Hepatic stellate cell (primary cell): ENCODE measurements at places on chromosomes 7 and 10.

- no peak for DNase-seq
Measured at GRCh38 chr10:29244978-29245377, 43.9 kb upstream of the LYZL1 start.

GRCh38 chr7:6628045-6628444 is 9.1 kb upstream of the ZNF316 start:
- DNase-seq: no peak

GRCh38 chr10:123891144-123892071 is at the start of gene CPXM2:
TSS of gene CPXM2 (minus strand) at chr10:123891807. CDS start at chr10:123891659, 148 bp downstream.
- no peak for DNase-seq

DNA sequence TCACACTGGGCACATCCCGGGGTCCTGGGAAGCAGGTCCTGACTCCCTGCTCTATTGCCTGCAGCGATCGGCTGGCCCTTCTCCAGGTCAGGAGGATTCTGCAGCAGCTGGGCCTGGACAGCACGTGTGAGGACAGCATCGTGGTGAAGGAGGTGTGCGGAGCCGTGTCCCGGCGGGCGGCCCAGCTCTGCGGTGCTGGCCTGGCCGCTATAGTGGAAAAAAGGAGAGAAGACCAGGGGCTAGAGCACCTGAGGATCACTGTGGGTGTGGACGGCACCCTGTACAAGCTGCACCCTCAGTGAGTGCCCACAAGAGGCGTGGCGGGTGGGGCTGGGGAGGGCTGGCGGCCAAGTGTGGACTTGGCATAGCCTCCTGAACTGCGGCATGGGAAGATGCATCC is 12.8 kb upstream of the HK1 start:
- DNase-seq: no peak

GRCh38 chr10:108180878-108181277 is 1016.4 kb upstream of the SORCS1 start:
- no peak for DNase-seq
